ENCODE measurements at places on chromosomes 6 and 20.

GRCh38 chr20:21681922-21682318 is 23.5 kb upstream of the PAX1 start:
- DNase-seq: no peak

GRCh38 chr6:4466261-4466660 is 309.9 kb upstream of the CDYL start:
- peak; percentile 27 for DNase-seq

DNA sequence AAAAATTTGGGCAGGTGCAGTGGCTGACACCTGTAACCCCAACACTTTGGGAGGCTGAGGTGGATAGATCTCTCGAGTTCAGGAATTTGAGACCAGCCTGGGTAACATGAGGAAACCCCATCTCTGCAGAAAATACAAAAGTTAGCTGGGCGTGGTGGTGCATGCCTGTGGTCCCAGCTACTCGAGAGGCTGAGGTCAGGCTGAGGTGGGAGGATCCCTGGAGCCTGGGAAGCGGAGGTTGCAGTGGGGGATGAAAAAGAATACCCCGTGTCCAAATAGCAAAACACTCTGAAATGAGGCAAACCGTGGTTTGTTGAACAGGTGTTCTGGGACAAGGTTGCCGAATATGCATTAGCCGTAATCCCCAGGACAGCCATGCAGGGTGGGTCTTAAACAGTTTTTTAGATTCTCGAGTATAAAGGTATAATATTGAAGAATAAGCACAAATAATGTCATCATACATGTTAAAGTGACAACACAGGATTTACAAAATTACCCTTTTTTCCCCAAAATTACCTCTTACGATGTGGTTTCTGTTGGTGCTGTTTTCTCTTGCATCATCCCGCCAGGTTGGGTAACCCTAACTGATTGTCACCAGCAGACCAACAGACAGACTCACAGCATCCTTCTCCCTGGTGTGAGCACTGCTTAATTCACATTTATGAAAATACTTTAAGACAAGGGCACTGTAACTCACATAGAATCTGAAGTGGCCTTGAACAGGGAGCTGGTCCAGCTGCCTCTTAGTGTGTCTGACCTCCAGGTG is 9.1 kb downstream of the DNAJC5 start:
- no peak for DNase-seq

DNA sequence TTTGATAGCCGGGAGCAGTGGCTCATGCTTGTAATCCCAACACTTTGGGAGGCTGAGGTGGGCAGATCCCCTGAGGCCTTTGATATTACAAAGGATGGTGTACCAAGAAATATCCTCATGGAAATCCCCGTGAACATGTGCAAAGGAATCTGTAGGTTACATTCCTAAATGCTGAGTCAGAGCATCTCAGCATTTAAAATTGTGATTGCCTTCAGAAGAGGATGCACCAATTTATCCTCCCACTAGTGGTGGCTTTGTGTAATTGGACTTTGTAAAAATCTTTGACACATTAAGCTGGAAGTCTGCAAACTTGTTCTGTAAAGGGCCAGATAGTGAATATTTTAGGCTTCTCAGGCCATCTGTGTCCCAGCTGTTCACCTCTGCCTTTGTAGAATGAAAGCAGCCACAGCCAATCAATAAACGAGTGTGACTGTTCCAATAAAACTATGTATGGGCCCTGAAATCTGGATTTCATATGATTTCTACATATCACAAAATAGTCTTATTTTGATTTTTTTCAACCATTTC is 11.8 kb downstream of the TMEM14B start:
- DNase-seq: peak; percentile 69

- DNase-seq: no peak
These were observed 24.8 kb downstream of the PRIM2 start for GRCh38 chr6:57342148-57342669.

- no peak for DNase-seq
These were observed 136.2 kb downstream of the ERMARD start for GRCh38 chr6:169887529-169888140.

GRCh38 chr6:19697744-19698290 is 139.4 kb upstream of the ID4 start:
- peak; percentile 35 for DNase-seq

- DNase-seq: peak; percentile 43
These were observed 19.4 kb upstream of the TOX2 start for GRCh38 chr20:43895235-43895634.

GRCh38 chr6:49980898-49981297 is 11.5 kb upstream of the DEFB113 start:
- peak; percentile 5 for DNase-seq

DNA sequence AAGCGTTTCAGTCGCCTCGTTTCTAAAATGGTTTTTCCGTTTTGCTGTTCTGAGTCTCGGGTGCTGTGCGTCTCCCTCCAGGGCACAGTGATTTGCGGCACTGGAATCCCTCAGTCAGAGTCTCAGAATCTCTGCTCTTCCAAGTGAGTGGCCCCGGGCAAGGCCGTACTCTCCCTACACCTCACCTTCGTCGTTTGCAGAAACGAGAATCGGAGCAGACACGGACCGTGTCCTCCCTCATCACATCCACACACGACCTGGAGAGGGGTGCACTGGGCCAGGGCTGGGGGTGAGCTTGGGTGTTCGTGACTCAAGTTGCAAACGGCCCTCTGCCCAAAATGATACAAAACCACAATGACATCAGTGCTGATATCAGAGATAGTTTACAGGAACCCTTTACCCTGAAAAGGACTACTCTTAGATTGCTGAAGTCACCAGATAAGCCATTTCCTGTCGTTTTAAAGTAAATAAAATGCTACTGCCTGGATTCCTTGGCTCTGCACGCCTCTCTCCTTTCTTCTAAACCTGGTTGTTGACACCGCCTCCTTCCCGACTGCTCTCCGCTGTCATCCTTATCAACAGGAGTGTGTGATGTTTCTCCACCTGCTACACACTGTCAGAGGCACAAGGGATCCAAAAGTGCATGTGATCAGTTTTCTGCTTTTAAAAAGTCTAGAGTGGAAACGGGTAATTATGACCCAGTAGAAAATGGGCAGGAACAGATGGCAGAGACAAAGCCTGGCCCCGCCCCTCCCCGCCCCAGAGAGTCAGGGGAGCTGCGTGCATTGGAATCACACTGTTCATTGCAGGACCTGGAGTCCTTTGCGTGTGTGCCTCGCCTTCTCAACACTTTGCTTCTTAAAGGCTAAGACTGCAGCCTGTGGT is 38.4 kb downstream of the KIF25 start:
- no peak for DNase-seq

GRCh38 chr20:24485981-24486380 is 16.6 kb downstream of the SYNDIG1 start:
- no peak for DNase-seq

DNA sequence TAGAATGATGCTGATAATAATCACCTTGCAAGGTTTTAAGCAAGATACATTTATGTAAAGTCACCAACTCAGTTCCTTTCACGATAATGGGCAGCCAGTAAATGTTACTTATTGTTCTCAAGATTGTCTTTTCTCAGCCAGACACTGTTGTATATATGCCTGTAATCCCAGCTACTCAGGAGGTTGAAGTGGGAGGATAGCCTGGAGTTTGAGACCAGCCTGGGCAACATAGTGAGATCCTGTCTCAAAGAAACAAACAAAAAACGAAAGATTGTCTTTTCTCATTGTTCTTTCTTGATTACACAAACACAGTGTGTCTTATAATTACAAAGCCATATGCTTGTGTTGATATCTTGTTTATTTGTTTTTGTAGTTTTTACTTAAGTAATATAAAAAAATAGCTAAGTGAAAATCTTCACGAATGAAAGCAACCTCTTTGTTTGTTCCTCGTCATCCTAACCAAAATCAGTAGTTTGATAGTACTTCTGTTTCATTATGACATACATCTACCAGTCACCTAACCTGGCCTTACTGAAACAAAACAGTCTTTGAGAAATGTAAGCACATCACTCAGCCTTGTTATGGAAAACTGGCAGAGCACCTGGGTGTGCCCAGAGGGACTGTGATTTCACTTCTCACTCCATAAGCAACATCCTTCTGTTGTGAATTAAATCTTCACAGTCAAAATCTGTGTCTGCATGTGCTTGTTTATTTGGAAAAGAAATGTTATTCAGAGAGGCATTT is 436.2 kb upstream of the SOX4 start:
- DNase-seq: peak; percentile 76

DNA sequence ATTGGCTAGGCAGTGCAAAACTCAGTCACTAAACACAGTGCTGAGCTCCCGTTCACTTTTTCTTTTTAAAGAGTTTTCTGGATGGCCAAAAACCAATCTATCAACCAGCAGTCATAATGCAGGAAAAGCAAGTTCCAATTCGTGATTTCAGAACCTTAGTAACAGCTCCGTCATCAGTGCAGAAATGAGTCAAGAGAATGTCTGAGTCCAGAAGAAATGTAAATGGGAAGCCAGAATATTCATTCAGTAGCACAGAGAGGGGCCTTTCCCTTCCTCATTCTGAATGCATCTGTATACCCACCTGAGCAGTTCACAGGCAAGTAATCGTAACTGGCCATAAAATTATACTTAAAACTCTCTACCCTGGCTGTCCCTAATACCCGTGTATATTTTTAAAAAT is 20.4 kb downstream of the HUS1B start:
- no peak for DNase-seq

- no peak for DNase-seq
These were observed 242.5 kb downstream of the ZFAND3 start for GRCh38 chr6:38062066-38062465.

DNA sequence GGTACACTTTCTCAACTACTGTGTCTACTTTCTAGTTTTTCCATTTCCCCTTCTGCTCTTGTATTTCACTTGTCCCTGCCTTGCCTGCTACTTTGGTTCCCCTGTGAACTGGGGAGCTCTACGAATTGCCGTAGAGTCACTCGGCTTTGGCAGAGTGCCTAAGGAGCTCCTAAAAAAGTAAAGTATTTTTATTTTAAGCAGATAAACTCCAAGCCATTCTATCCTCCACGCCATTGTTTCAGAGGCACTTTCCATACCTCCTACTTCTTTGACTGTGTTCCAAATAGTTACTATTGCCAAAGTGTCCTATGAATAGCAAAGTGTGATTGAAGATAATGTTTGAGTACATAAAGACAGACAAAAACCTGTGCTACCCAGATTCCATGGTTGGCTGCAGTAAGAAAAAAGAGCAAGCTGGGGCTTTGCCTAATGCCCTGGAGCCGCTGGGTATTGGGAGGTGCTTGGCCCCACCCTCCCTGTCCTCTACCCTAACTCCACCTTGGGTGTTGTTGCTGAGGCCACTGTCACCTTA is 5.1 kb upstream of the MBOAT1 start:
- DNase-seq: no peak

DNA sequence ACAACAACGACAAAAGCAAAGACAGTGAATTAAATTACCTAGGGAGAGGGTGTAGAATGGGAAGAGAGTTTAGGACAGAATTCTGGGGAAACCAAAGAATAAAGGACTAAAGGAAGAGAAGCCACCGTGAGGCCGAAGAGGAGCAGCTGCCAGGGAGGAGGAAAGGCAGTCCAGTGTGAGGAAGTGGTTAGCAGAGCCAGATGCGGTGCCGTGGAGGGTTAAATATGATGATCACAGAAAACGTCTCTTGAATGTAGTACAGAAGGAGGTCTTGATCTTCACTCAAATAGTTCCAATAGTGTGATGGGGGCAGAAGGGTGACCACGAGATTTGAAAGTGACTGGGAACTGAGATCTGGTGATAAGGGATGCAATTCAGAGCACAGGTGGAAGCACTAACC is 67.7 kb downstream of the TMEM244 start:
- no peak for DNase-seq

DNA sequence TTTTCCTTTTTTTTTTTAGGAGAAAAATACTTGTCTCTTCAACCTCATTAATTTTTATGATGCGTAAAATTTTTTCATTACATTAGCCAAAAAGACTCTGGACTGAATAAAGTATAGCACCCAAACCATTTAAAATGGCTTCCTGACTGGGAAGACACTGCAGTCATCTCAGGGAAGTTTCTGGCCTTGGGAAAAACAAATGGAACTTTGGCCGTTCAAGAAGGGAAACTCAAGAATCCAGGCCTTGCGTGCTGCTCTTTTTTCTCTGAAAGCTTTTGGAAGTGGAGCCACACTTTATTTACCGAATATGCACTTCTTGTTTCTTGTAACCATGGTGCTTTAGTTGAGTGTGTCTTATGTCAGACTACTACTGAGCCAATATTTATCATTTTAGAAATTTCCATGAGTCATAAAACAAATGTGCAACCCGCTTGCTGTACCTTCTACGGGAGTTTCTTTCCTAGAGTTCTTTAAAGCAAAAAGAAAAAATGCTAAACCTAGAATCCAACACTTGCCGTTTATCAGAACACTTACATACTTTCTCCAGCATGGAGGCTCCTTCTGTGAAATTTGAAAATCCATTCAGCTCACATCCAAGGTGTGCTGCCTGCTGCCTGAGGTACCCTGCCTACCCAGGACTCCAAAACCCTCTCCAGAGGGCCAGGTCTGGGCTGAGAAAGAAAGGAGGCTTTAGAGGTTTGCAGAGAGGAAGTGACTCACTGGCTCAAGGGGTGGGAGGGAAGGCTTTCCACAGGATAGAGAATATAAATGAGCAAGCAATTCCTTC is 11.5 kb upstream of the DSTN start:
- peak; percentile 92 for DNase-seq

DNA sequence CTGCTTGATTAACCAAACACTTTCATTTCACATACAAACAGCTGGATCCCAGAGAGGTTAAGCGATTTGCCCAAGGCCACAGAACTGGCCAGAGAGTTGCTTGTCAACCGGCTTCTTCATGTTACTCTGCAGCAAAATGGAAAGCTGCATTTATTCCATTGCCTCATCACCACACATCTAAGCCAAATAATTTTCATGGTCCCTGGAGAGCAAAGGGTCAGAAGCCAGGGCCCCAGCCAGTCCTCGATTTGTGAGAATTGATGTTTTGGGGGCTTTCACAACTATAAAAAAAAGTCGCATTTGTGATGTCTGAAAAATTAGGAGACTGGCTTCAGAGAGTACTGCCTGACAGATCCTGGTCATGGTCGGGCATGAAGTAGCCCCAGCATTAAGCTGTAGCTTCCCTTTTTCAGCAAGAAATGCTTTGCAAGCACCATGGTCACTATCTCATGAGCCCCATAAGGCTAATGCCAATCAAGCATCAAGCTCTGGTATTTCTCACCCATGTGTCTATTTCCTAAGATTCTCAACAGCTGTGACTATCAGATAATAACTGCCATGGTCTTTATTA is 95.8 kb downstream of the BANF2 start:
- DNase-seq: peak; percentile 31

- no peak for DNase-seq
These were observed 211.6 kb downstream of the THBS2 start for GRCh38 chr6:169042061-169042460.

- DNase-seq: no peak
These were observed 329.1 kb upstream of the QKI start for GRCh38 chr6:163085426-163085825.

- DNase-seq: no peak
These were observed 191.9 kb downstream of the CENPW start for GRCh38 chr6:126531840-126532239.

GRCh38 chr6:15441981-15442380 is 196.1 kb downstream of the JARID2 start:
- DNase-seq: peak; percentile 15

GRCh38 chr6:166408936-166409755 is 26.4 kb upstream of the MPC1 start:
- DNase-seq: no peak

- DNase-seq: no peak
These were observed 86.7 kb upstream of the F13A1 start for GRCh38 chr6:6407071-6407741.

GRCh38 chr6:35589201-35589739 is 76.6 kb upstream of the TULP1 start:
- no peak for DNase-seq

GRCh38 chr6:2184700-2185455 is 60.5 kb downstream of the GMDS start:
- peak; percentile 62 for DNase-seq

- no peak for DNase-seq
These were observed 41.4 kb downstream of the MCM8 start for GRCh38 chr20:5991623-5992441.
